ENCODE measurements at places on chromosomes 7 and 10. TPM values are rescaled to one million over a fixed set of nuclear protein-coding genes. Genes with fewer than 3 reads are reported as not detected.

Gene FAM24B
- total RNA-seq = 6.3 TPM

Gene MMD2
- not detected for total RNA-seq

Gene SLC37A3
- total RNA-seq = 65.2 TPM

- no peak for DNase-seq
Measured at GRCh38 chr10:61215246-61215645, 237.9 kb downstream of the TMEM26 start.

GRCh38 chr7:66778201-66778600 is 37.7 kb downstream of the RABGEF1 start:
- no peak for DNase-seq

DNA sequence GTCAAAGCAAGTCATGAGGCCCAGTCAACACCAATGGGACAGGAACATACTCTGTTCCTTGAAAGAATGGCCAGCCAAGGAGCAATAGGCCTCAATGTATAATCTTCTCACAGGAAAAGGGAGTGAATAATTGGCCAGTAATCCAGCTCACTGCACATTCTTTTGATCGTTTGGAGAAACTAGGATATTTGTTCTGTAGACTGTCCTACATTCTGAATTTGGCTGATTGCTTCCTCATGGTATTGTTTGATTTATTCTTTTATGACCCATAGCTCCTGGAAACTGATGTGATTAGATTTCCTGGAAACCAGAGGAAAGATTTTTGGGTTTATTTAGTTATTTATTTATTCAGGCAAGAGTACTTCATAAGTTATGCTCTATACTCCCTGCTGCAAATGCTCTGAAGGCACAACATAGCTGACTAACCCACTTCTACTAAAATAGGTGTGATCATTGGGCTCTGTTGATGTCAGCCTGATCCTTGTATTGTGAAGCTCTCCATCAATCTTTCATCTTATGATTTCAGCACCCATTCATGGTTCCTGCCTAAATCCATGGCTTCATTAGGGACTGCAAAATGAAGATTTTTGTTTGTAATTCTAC is 745.2 kb downstream of the SUGCT start:
- no peak for DNase-seq

- no peak for DNase-seq
Measured at GRCh38 chr10:4270116-4270515, 485.1 kb upstream of the KLF6 start.

DNA sequence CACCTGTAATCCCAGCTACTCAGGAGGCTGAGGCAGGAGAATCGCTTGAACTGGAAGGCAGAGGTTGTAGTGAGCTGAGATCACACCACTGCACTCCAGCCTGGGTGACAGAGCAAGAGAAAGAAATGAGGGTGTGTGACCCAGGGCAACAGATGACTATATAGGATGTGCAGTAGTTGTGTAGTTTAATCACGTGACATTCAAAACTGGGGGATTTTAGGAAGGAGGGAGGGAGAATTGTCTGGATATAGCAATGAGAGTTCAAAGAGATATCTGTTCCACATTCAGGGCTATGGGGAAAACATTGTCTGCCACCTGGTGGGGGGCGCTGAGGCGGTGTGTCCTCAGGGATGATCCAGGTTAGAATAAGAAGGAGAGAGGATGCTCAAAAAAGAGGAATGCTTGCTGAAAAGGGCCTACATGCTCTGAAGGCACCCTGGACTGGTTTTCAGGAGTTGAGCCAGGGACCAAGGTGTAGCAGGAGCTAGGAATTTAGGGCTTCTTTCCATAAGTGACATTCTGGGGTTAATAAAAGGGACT is 7.8 kb upstream of the ZYX start:
- no peak for DNase-seq

GRCh38 chr7:155223503-155223902 is 74.2 kb upstream of the INSIG1 start:
- no peak for DNase-seq

- DNase-seq = no peak
Measured at GRCh38 chr7:10156972-10157371, 816.7 kb upstream of the PHF14 start.

DNA sequence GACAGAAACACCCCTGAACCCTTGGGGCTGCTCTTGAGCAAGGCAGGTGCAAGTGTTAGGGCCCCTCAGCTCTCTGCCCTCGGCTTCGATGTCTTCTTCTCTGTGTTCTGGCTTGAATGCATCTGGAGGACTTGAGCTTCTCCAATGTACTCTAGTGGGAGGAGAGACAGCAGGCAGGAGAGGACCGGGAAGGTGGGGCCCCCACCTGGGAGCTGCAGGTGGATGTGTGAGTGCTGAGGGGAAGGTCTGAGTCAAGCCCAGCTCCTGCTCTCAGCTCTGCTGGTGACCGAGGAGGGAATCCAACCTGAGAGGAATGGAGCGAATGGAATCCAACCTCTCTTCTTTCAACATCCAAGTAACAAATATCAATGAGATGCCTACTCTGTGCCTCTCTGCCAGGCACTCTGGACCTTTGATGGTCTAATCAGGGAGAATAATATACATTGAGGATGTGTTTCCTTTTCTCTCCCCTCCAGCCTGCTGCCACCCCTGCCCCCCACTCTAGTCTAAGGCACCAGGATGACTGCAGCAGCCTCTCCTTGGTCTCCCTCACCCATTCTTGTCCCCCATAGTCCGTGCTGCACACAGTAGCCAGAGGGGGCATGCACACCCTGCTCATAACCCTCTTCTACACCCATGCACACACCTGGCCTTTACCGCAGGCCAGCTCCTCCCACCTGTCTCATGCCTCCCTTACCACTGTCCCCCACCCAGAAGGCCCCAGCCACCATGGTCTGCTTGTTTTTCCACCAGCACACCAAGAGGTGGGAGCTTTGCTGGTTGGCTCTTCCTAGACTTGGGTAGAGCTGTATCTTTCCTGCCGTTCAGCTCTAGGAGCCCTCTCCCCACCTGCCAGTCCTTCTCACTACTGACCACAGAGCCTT is 13.6 kb downstream of the TBATA start:
- DNase-seq = no peak

GRCh38 chr7:131072505-131073091 is 255.1 kb upstream of the MKLN1 start:
- no peak for DNase-seq

DNA sequence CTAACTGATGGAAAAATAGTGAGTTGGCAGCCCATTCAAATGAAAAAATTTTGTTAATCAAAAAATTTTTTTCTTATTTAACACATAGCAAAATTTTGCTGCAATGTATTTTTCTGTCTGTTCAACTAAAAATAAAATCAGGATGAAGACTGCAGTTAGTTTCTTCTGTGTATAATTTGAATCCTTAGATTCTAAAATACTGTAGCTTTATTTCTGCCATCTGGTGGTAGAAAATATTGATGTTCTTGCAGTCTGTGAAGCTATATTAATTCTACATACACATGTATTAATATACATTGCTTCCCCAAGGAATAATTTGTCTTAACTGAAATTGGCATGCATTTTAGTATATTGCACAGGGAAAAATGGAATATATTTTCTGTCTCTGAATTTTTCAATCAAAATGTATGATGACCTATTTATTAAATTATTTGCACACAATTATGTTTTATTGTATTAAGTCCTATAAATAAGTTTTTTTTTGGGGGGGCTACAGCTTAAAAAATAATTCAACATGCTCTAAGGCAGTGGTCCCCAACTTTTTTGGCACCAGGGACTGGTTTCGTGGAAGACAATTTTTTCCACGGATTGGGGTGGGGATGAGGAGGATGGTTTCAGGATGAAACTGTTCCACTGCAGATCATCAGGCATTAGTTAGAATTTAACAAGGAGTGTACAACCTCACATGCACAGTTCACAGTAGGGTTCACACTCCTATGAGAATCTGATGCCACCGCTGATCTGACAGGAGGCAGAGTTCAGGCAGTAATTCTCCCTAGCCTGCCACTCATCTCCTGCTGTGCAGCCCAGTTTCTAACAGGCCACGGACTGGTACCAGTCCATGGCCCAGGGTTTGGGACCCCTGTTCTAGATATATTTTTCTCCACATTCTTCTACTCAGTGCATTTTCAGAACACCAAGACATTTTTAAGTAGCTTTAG is 119.4 kb downstream of the GNAT3 start:
- DNase-seq = no peak
